ENCODE measurements at places on chromosomes 5 and 9. TPM values are rescaled to one million over a fixed set of nuclear protein-coding genes. Genes with fewer than 3 reads are reported as not detected.

DNA sequence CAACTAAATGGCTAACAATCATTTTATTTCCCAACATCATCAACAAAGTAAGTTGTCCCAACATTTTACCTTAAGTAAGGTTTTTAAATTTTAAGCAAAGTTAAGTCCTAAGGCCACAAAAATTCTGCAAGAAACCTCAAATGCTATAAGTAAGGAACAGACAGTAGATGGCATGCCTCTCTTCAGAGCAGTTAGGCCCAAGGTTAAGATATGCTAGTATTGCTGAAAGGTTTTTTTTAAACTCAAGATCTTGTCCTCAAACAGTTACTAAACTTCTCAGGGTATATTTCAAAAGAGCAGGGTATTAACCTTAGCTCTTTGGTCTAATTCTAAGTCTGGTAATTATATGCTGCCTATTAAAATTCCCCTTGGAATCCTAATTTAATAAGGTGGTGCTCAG is 35.1 kb downstream of the PJA2 start:
- no peaks in the 10 kb centered on the region for H3K4me1 ChIP-seq
- H3K27me3 ChIP-seq: no peaks in the 10 kb centered on the region
- H3K36me3 ChIP-seq: peaks cover 24% of the 10 kb centered on the region
- H3K4me3 ChIP-seq: no peak overlapping the region
- DNase-seq: no peak
- no peak overlapping the region for H3K27ac ChIP-seq

- H3K4me3 ChIP-seq: no peak overlapping the region
- DNase-seq: no peak
- no peaks in the 10 kb centered on the region for H3K4me1 ChIP-seq
- no peaks in the 10 kb centered on the region for H3K27me3 ChIP-seq
- H3K27ac ChIP-seq: no peak overlapping the region
Measured at GRCh38 chr5:169610606-169611005, 26.5 kb upstream of the DOCK2 start.

- DNase-seq: peak; percentile 87
- peak overlapping the region; percentile 49 for H3K27ac ChIP-seq
- no peak overlapping the region for H3K4me3 ChIP-seq
Measured at GRCh38 chr9:27117489-27118135, 8.6 kb downstream of the TEK start.

- DNase-seq: no peak
- H3K4me1 ChIP-seq: peaks cover 44% of the 10 kb centered on the region
- no peak overlapping the region for H3K4me3 ChIP-seq
- H3K36me3 ChIP-seq: no peaks in the 10 kb centered on the region
- no peaks in the 10 kb centered on the region for H3K27me3 ChIP-seq
- no peak overlapping the region for H3K27ac ChIP-seq
Measured at GRCh38 chr9:567128-567746, 274.3 kb upstream of the DMRT1 start.

- no peak for DNase-seq
- H3K4me3 ChIP-seq: no peak overlapping the region
- H3K4me1 ChIP-seq: no peaks in the 10 kb centered on the region
- H3K27ac ChIP-seq: no peak overlapping the region
- H3K27me3 ChIP-seq: no peaks in the 10 kb centered on the region
Measured at GRCh38 chr9:128894764-128895163, 12.8 kb downstream of the LRRC8A start.

DNA sequence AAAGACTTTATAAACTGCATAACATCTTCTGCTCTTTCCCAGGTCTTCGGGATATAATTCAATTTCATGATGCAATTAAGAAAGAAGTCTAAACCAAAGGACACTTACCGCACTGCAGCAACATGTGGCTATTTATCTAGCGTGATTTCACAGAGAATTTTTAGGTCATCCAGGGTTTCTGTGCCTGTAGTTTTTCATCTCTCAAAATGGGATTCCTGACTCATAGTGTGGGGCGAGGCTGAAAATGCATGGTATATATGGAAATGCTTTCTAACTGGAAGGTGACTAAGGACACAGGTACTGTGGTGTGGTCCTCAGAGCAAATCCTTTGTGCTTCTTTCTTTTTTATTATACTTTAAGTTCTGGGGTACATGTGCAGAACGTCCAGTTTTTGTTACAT is 557.7 kb upstream of the KLF4 start:
- DNase-seq: no peak
- H3K27ac ChIP-seq: no peak overlapping the region
- H3K36me3 ChIP-seq: no peaks in the 10 kb centered on the region
- H3K27me3 ChIP-seq: no peaks in the 10 kb centered on the region
- no peaks in the 10 kb centered on the region for H3K4me1 ChIP-seq

- H3K27me3 ChIP-seq: peaks cover under 1% of the 10 kb centered on the region
- no peak overlapping the region for H3K4me3 ChIP-seq
- H3K27ac ChIP-seq: no peak overlapping the region
- H3K4me1 ChIP-seq: no peaks in the 10 kb centered on the region
Measured at GRCh38 chr9:97863314-97863713, 10.3 kb downstream of the FOXE1 start.

DNA sequence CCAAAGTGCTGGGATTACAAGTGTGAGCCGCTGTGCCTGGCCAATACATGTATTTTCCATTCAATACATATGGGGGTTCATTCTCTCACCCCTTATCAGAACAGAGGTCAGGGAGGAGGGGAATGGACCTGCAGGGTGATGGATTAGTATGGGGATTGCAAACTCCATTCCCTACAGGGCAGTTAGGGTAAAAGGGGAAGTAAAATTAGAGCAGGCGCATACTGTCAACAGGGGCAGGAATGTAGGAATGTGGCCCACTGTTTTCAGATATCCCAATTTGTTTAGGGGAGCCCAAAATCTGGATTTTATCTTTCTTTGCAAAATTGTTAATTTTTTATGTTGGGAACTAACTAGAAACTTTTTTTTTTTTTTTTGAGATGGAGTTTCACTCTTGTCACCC is 46.4 kb upstream of the SLC44A1 start:
- no peak overlapping the region for H3K27ac ChIP-seq
- no peaks in the 10 kb centered on the region for H3K27me3 ChIP-seq
- no peak overlapping the region for H3K4me3 ChIP-seq
- H3K36me3 ChIP-seq: no peaks in the 10 kb centered on the region

GRCh38 chr5:73418244-73418691 is 30.3 kb downstream of the FOXD1 start:
- DNase-seq: no peak
- H3K4me1 ChIP-seq: no peaks in the 10 kb centered on the region
- no peak overlapping the region for H3K27ac ChIP-seq
- H3K36me3 ChIP-seq: no peaks in the 10 kb centered on the region
- H3K4me3 ChIP-seq: no peak overlapping the region
- peaks cover 8% of the 10 kb centered on the region for H3K27me3 ChIP-seq

- no peak overlapping the region for H3K27ac ChIP-seq
- H3K4me3 ChIP-seq: no peak overlapping the region
- no peaks in the 10 kb centered on the region for H3K27me3 ChIP-seq
- H3K4me1 ChIP-seq: peaks cover 3% of the 10 kb centered on the region
- H3K36me3 ChIP-seq: no peaks in the 10 kb centered on the region
Measured at GRCh38 chr5:178383919-178384815, 151.6 kb upstream of the PHYKPL start.

- H3K4me1 ChIP-seq: no peaks in the 10 kb centered on the region
- no peaks in the 10 kb centered on the region for H3K36me3 ChIP-seq
- no peaks in the 10 kb centered on the region for H3K27me3 ChIP-seq
- no peak overlapping the region for H3K4me3 ChIP-seq
- no peak for DNase-seq
- H3K27ac ChIP-seq: no peak overlapping the region
Measured at GRCh38 chr9:8284884-8285283, 485.3 kb upstream of the DMAC1 start.

GRCh38 chr5:119570910-119571309 is 58.4 kb upstream of the FAM170A start:
- H3K4me1 ChIP-seq: no peaks in the 10 kb centered on the region
- no peak for DNase-seq
- no peak overlapping the region for H3K27ac ChIP-seq
- H3K27me3 ChIP-seq: no peaks in the 10 kb centered on the region
- no peak overlapping the region for H3K4me3 ChIP-seq
- no peaks in the 10 kb centered on the region for H3K36me3 ChIP-seq

DNA sequence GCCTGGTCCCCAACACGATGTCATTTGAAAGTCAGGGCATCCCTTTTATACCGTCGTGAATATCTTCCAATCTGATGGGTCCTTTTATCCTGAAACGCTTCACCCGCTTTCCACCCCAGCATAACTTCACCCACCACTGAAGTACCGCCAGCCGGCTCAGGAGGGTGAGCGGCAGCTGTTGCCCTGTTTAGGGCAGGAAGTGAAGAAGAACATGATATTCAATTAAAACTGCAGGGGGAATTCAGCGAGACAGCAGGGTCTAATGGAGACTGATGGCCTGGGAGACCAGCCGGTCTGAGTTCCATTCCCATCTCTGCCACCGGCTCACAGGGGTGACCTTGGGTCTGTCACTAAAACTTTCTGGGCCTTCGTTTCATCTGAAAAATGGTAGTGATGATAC is 68.2 kb upstream of the EGFLAM start:
- no peaks in the 10 kb centered on the region for H3K36me3 ChIP-seq
- H3K4me1 ChIP-seq: no peaks in the 10 kb centered on the region
- H3K27me3 ChIP-seq: no peaks in the 10 kb centered on the region
- no peak overlapping the region for H3K27ac ChIP-seq
- no peak for DNase-seq

DNA sequence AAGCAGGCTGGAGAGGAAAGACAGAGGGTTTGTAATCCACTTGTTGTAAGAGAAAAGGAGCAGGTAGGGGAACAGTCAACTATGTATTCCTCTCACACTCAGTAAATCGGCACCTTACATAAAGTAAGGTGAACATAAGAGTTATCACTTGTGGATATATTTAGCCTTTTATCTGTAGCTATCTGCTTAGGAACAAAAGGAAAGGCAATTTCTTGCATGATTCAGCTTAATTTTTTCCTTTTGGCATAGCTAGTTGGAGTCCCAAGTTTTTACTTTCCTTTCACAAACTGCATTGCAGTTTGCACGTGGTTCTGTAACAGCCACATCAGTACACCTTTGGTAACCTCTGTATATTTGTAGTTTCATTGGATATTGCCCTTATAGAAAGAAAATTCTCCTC is 250.9 kb upstream of the PIK3R1 start:
- H3K4me3 ChIP-seq: no peak overlapping the region
- no peaks in the 10 kb centered on the region for H3K27me3 ChIP-seq
- no peaks in the 10 kb centered on the region for H3K4me1 ChIP-seq
- no peaks in the 10 kb centered on the region for H3K36me3 ChIP-seq

GRCh38 chr9:76912636-76913275 is 6.8 kb upstream of the PRUNE2 start:
- no peak overlapping the region for H3K27ac ChIP-seq
- DNase-seq: no peak

- H3K27ac ChIP-seq: no peak overlapping the region
- peaks cover 51% of the 10 kb centered on the region for H3K36me3 ChIP-seq
- DNase-seq: no peak
Measured at GRCh38 chr9:2106666-2107065, 91.5 kb downstream of the SMARCA2 start.

Gene BAG1
- total RNA-seq: 166 TPM

Gene PCDHB14
- total RNA-seq: 4.3 TPM

Gene SLC36A3
- total RNA-seq: not detected

Gene FAM151B
- total RNA-seq: 1.9 TPM

Gene TAF11L10
- not detected for total RNA-seq

Gene CENPH
- 1.3 TPM for total RNA-seq

Gene S1PR3
- total RNA-seq: 34.7 TPM

Gene WHRN
- total RNA-seq: 8.2 TPM

Gene PDE6A
- total RNA-seq: not detected

Gene FOXD4L3
- total RNA-seq: not detected

Gene PCDHGA9
- 3.7 TPM for total RNA-seq

Gene THBS4
- 91.5 TPM for total RNA-seq
